ENCODE measurements at places on chromosomes 4 and X.

GRCh38 chrX:101206471-101206870, 13.1 kb upstream of the DRP2 start:
- DNase-seq, result no peak

- no peak for DNase-seq
Observed at GRCh38 chr4:80143307-80143679, 54.0 kb upstream of the PRDM8 start.

- DNase-seq, result no peak
Observed at GRCh38 chr4:28357990-28358389, 1497.3 kb downstream of the STIM2 start.

- no peak for DNase-seq
Observed at GRCh38 chrX:71100581-71101505, 5.2 kb downstream of the FOXO4 start.

- no peak for DNase-seq
Observed at GRCh38 chrX:153900831-153901752, 3.4 kb upstream of the AVPR2 start.

GRCh38 chr4:8294036-8294435, 24.5 kb downstream of the HTRA3 start:
- DNase-seq, result no peak

GRCh38 chr4:174564529-174564928, 42.2 kb upstream of the HPGD start:
- DNase-seq, result no peak

DNA sequence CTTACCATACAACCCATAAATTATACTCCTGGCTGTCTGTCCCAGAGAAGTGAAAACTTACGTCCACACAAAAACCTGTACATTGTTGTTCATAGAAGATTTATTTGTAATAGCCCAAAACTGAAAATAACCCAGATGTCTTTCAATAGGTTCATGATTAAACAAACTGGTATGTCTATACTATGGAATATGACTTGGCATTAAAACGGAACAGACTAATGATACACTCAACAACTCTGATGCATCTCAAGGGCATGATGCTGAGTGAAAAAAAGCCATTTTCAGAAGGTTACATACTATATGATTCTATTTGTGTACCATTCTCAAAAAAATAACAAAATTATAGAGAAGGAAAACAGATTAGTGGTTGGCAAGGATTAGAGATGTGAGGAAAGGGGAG, 11.6 kb upstream of the MND1 start:
- no peak for DNase-seq

DNA sequence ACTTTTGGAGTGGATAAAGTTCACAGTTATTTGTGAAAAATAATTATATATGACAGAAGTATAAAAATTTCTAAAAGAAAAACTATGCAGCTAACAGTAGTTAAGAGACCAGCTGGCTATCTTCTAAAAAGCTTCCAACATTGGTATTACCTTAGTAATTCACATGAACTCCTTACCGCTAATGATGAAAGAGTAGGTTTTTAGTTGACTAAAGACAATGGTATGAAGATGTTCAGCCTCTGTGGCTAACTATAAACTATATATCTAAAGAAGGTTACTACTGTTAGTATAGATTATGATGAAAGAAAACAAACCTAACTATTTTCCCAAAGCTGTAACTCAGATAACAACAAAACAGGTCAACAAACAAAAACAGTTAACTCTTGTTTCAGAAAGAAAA, 10.4 kb downstream of the CCNI start:
- no peak for DNase-seq

GRCh38 chr4:173448103-173448502, 49.2 kb upstream of the SCRG1 start:
- DNase-seq, result no peak

- DNase-seq, result no peak
Observed at GRCh38 chrX:136954930-136955329, 74.4 kb upstream of the RBMX start.

DNA sequence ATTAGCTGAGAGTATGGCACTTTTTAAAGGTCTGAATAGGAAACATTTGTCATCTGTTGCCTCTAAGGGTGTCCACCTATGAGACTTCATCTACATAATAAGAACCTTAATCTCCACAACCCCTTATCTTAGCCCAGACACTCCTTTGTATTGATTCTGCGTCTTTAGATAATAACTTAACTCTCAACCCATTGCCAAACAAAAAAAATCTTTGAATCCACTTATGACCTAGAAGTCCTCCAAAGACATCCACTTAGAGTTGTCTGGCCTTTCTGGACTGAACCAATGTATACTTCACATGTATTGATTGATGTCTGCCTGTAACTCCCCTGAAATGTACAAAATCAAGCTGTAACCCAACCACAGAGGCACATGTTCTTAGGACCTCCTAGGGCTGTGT, 66.0 kb upstream of the CHRNA9 start:
- DNase-seq, result no peak

GRCh38 chr4:96293806-96294205, 453.9 kb downstream of the PDHA2 start:
- DNase-seq, result no peak

DNA sequence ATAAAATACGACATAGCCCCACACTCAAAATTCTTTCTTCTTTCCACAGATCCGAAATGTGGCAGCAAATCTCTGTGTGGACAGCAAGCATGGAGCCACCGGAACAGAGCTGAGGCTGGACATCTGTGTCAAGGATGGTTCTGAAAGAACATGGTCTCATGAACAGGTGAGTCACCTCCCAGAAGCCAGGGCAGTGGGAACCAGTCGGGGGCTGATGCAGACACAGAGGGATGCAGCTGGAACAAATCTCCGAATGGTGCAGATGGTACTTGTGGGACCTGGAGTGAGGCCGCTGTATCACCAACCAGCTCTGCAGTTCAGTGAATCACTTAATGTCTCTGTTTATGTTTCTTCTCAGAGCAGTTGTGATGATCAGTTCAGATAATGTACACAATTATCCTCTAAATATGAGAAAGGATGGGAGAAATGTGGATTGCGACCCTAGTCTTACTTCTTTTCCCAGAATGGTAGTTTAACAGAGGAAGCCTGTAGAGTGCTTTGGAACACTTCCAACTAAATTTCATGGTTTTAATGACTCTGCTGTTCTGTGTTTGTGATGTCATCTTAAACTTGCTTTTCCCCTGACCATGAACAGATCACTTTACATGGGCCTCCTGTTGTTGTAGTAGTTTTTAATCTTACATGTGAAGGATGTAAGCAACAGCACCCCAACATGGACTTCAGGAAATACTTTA, 159.3 kb upstream of the GALNT7 start:
- no peak for DNase-seq

DNA sequence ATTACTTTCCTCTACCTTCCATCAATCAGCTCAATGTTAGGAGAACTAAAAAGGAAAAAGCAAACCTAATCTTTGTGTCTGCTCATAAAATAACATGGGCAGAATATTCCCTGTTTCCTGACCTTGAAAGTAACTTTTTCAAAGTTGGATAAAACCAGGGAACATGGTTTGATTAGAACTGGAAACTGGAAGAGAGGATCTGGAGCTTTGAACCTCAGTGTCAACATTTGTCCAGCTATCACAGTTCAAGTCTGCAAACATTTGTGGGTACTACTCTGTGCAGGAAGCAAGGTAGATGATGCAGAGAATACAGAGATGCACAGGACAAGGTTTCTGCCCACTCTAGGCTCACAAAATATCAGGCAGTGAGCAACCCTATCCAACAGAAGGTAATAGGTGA, 86.4 kb upstream of the TAB3 start:
- DNase-seq, result no peak

GRCh38 chr4:124708517-124709300, 3.8 kb downstream of the ANKRD50 start:
- DNase-seq, result no peak
